Left ventricle myocardium inferior (tissue), 1 donor: ENCODE measurements at places on chromosomes 2 and 18.
A peak's percentile ranks its signal among the peaks of the same experiment; 100 is the strongest.

GRCh38 chr18:2653467-2653866 lies 2.1 kb upstream of the SMCHD1 start:
- no peak overlapping the region for H3K27ac ChIP-seq
- H3K36me3 ChIP-seq: no peaks in the 10 kb centered on the region
- DNase-seq: no peak

DNA sequence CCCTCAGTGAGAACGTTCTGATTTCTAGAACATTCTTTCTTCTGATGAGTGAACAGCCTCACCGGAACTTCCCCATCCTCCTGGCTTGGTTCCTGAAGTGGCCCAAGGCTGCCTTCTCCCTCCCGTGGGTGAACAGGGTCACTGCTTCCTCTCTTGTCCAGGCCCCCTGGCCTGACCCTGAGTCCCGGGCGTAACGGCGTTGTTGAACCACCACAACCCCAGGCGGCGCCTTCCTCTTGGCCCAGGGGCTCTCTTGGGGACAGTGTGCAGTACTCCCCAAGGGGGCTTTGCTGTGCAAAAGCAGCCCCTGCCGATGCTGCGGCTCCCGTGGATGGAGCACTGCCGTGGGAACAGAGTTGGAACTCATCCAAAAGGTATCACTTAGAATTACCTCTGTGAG lies 147.2 kb downstream of the TSN start:
- no peaks in the 10 kb centered on the region for H3K36me3 ChIP-seq
- peak overlapping the region; percentile 60 for H3K27ac ChIP-seq
- no peaks in the 10 kb centered on the region for H3K4me1 ChIP-seq
- no peak for DNase-seq

DNA sequence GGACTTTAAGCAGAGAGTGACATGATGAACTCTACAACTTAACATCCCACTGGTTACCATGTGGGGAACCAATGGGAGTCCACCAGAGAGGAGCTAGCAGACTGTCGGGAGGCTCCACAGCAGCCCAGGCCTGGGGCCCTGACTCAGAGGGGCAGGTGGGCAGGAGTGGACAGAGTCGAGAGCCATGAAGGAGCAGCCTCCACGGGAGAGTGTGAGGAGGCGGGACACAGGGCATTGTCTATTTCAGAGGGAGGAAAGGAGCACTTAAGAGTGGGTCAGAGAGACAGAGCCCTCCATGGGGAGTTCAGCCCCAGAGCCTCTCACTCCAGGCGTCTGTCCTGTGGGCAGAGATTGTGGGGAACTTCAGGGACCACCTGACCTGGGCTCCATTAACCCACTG lies 118.7 kb downstream of the CYP26B1 start:
- no peak for DNase-seq
- no peak overlapping the region for H3K27ac ChIP-seq
- H3K27me3 ChIP-seq: peaks cover 29% of the 10 kb centered on the region

- no peaks in the 10 kb centered on the region for H3K27me3 ChIP-seq
- no peak for DNase-seq
- no peaks in the 10 kb centered on the region for H3K36me3 ChIP-seq
- H3K4me1 ChIP-seq: no peaks in the 10 kb centered on the region
- no peak overlapping the region for H3K4me3 ChIP-seq
These were observed 86.1 kb upstream of the PNPT1 start for GRCh38 chr2:55779459-55780421.

DNA sequence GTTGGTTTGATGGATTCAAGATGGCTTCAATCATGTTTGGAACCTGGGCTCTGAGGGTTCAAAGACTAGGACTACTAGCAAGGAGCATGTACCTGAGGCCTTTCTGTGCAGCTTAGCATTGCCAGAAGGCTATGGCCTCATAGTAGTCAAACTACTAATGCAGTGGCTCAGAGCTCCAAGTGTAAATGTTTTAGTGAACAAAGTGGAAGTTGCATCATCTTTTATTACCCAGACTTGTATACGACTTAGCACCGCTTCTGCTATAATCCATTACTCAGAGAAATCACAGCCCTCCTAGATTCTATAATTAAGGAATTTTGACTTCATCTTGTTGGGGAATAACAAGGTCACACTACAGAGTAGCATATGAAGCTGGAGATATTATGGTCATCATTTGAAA lies 210.5 kb downstream of the ERBB4 start:
- no peak overlapping the region for H3K4me3 ChIP-seq
- no peaks in the 10 kb centered on the region for H3K27me3 ChIP-seq
- H3K4me1 ChIP-seq: peaks cover 9% of the 10 kb centered on the region
- no peaks in the 10 kb centered on the region for H3K36me3 ChIP-seq
- DNase-seq: no peak

- H3K27me3 ChIP-seq: no peaks in the 10 kb centered on the region
- no peak overlapping the region for H3K27ac ChIP-seq
- H3K4me3 ChIP-seq: no peak overlapping the region
- DNase-seq: no peak
- no peaks in the 10 kb centered on the region for H3K36me3 ChIP-seq
- no peaks in the 10 kb centered on the region for H3K4me1 ChIP-seq
These were observed 11.4 kb upstream of the RAB31 start for GRCh38 chr18:9696701-9697100.
